Breast epithelium (tissue), 4 donors: ENCODE measurements at places on chromosomes 7 and 10. TPM values are rescaled to one million over a fixed set of nuclear protein-coding genes. Genes with fewer than 3 reads are reported as not detected.

- DNase-seq: no peak
Observed at GRCh38 chr10:26540601-26541000, 102.5 kb downstream of the APBB1IP start.

Gene SMO
- 11.8 TPM for total RNA-seq

GRCh38 chr7:15652776-15653290 lies 33.6 kb downstream of the MEOX2 start:
- DNase-seq: no peak

GRCh38 chr10:1369665-1370064 lies 313.5 kb downstream of the WDR37 start:
- no peak for DNase-seq

DNA sequence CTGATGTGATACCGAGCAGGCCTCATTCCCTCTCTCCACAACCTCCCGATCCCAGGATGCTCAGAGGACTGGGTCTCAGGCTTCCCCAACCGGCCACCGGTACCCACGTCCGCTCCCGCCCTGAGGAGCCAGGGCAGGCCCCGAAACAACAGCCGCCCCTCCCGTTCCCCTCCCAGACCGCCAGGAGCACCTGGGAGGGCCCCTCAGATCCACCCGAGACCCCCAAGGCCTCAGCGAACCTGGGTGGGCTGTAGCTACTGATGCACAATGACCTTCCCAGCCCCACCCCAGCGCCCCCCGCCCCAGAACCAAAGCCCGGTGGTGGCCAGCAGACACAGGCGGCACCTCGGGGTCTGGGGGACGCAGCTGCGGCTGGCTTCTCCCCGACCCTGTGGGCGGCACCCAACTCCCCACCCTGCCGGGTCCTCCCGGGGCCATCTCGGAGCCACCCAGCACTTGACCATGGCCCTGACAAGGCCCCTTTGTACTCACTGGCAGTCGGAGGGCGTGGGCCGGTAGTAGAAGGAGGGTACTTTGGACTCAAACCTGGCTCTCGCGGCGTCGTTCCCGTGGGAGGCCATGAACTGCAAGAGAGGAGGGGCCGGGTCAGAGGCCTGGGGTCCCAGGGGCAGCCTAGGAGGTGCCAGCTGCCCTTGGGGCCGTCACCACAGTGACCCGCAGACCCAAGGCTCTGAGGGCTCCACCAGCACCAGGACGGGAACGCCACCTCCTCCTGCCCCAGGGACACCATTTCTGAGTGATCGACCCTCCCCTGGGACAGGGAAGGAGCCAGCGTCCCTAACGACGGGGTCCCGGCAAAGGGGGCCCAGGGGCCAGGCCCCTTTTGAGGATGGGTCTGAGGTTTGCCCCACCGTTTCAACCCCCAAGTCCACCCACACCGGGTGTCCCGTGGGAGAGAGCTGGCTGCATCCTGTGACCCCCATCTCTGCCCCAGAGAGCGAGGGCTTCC lies 28.1 kb downstream of the ADAP1 start:
- peak; percentile 50 for DNase-seq

- DNase-seq: no peak
Observed at GRCh38 chr7:15503603-15504290, 58.1 kb downstream of the AGMO start.

Gene AGAP4
- 32.4 TPM for total RNA-seq

Gene SLC39A12
- under 0.01 TPM for total RNA-seq

DNA sequence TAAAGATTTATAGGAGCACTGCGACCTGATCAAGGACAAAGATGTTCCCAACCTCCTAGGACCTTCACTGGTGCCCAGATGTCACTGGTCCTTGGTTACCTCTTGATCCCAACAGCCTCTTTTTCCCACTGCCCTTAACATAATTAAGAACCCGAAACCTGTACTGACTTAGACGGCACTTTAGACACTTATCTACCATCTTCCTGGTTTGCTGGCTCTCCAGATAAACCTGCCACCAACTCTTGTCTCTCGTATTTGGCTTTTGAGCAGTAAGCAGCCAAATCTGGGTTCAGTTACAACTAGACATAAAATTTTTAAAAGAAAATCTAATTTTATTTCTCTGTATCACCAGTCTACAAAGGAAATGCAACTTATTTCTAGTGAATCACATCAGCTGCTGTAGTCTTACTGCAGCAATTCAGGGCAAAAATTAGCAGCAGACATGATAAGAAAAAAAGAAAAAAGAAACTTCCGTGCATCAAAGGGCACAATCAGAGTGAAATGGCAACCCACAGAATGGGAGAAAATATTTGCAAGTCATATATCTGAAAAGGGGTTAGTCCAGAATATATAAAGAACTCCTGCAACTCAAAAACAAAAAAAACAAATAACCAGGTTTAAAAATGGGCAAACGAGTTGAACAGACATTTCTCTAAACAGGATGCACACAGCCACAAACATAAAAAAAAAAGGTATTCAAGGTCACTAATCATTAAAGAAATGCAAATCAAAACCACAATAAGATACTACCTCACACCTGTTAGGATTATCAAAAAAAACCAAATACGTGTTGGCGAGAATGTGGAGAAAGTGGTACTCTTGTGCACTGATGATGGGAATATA lies 9.4 kb downstream of the ASB13 start:
- no peak for DNase-seq

- DNase-seq: peak; percentile 27
Observed at GRCh38 chr7:25456467-25457171, 228.3 kb upstream of the NPVF start.
